ENCODE measurements at places on chromosomes 1 and 21.
A peak's percentile ranks its signal among the peaks of the same experiment; 100 is the strongest.

GRCh38 chr1:116514708-116515525 lies 55.9 kb downstream of the CD58 start:
- DNase-seq = peak; percentile 75

DNA sequence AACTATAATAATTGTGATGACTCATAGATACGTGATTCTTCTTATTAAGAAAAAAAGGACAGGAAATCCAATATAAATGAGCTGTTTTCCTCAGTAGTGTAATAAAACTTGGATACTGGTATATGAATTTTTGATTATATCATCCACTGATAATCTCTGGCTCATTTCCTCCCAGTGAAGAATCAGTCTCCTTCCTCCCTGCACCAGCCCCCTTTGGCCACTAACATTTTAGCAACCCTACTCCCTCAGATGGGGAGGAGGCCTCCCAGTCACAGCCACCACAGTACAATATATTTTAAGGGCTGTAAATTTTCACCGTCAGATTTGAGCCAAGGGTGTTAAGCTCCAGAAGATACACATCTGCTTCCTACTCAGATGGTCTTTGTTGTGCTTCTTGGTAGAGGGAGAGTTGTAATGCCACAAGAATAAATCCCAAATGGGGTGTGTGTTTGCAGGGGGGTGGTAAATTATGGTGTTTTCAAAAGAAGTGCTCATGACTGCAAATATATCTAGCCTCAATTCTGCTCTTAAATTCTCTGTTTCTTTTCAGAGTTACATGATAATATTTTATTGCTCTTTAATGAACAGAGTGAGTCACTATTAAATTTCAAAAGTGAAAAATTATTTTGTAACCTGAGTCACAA lies 153.5 kb downstream of the HLX start:
- no peak for DNase-seq

DNA sequence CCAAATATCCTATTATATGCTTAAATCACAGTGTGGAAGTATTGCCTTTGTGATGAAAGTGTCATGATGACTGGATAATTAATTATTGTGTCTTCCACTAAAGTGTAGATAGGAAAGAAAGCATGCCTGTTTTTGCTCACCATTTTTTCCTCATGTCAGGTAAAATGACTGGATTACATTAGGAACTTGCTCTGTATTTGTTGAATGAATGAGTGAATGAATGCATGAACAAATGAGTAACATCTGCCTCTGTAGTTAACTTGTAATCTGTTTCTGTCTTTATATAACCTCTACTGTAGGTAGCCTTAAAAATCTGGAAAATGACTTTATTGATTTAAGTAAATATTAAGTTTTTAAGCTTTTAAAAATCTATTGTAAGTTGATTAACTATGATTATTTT lies 2.9 kb upstream of the PTPRC start:
- DNase-seq = no peak

DNA sequence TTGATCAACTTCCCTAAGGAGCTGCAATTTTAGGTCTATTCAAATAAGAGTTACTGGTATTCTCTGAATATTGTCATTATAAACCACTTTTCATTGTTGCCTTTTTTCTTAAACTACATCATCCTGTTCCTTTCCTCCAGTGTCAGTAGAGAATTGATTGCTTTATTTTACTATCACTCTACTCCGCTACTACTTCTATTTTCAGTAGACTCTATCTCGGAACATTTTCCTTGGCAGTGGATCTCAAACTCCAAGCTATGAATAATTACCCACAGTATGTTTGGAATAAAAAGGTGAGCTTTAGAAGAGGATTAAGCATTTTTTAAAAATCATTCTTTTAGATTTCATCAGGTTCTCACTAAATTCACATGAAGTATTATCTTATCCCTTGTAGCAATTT lies 224.9 kb downstream of the GREM2 start:
- no peak for DNase-seq

DNA sequence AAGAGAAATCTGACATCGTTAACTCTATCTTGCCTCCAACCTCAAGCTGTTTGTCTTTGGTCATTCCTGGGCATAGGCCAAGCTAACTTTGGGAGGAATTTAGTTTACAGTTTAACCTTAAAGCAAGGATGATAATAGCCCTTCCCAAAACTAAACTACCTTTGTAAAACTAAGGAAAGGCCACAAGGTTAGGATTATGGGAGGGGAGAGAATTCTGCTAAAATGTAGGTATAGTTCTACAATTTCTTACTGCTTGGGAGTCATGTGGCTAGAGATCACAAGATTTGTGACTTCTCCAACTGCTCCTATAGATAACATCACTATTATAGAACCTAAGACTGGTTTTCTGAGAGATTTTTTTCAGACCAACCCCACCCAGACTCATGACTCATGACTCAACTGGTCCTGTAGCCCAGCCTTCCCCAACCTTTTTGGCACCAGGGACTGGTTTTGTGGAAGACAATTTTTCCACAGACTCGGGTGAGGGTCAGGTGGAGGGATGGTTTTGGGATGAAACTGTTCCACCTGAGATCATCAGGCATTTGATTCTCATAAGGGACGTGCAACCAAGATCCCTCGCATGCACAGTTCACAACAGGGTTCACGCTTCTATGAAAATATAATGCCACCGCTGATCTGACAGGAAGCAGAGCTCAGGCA lies 70.7 kb upstream of the MUTYH start:
- DNase-seq = no peak

DNA sequence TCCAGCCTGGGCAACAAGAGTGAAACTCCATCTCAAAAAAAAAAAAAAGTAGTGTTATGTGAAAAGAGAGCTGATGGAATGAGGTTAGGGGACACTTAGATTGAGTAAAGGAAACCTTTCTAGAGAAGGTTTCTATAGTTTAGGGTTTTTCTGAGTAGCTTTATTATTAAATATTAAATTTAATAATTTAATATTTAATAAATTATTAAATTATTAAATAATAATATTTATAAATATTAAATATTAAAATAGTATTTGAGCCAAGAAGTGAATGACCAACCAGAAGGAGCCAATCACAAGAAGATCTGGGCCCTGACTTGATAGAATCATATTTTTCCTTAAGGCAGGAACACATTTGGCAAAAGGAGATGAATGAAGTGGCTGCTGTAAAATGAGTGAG lies 50.7 kb downstream of the ALG6 start:
- no peak for DNase-seq

DNA sequence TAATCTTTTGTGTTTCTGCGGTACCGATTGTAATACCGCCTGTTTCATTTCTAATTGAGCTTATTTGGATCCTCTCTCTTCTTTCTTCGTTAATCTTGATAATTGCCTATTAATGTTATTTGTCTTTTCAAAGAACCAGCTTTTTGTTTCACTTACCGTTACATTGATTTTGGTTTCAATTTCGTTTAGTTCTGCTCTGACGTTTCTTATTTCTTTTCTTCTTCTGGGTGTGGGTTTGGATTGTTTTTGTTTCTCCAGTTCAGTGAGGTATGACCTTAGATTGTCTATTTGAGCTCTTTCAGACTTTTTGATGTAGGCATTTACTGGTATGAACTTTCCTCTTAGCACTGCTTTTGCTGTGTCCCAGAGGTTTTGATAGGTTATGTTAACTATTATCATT lies 9.4 kb downstream of the OR2M2 start:
- DNase-seq = no peak

DNA sequence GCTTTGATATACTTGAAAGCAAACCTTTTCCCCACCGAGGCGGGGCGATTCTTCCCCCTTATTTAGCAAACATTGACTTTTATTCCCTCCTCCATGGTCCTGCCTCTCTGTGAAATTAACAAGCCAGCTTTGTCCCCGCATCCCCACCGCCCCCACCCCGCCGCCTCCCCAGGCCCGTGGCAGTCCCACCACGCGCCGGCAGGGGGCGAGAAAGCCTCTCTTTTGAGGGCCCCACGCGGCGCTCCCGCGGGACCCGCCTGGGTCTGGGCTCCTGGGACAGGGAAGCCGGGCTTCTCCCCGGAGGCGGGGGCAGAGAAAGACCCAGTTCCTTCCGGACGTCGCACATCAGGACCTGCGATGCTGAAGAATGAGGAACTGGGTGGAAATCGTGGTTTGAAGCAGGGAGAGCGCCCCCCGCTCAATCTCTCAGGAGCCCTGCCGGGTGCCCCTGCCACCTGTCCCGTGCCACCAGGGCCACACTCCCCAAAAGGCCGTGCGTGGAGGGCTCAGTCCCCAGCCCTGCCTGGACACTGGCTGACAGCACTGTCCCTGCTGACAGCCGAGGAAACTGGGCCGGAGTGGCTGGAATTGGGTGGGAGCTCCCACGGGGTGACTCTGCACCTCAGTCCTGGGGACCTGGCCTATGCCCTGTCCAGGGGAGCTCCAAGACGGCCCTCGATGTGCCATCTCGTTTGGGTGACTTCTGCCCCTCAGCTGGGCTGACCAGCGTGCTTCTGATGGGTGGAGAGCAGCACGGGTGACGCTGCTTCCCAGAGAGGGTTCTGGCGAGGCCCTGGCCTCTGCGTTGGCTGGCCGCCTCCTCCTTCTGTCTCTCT lies 8.6 kb upstream of the ACTRT2 start:
- peak; percentile 10 for DNase-seq

DNA sequence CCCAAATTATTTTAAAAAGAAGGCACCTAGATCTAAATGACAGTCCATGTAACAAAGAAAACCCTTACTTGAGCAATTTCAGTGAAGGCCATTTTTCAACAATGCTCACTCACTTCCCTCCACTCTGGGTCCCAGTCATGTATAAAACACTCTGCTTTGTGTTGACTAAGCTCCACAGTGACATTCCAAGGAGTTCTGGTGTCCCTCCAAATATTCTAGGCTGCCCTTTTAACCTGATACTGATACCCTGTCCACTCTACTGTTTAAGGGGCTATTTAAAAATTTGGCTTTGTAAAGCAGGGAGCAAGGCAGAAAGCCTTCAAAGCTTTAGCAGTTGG lies 73.6 kb downstream of the GNG12 start:
- DNase-seq = no peak

- no peak for DNase-seq
Measured at GRCh38 chr1:89277725-89278124, 5.1 kb upstream of the GBP5 start.

DNA sequence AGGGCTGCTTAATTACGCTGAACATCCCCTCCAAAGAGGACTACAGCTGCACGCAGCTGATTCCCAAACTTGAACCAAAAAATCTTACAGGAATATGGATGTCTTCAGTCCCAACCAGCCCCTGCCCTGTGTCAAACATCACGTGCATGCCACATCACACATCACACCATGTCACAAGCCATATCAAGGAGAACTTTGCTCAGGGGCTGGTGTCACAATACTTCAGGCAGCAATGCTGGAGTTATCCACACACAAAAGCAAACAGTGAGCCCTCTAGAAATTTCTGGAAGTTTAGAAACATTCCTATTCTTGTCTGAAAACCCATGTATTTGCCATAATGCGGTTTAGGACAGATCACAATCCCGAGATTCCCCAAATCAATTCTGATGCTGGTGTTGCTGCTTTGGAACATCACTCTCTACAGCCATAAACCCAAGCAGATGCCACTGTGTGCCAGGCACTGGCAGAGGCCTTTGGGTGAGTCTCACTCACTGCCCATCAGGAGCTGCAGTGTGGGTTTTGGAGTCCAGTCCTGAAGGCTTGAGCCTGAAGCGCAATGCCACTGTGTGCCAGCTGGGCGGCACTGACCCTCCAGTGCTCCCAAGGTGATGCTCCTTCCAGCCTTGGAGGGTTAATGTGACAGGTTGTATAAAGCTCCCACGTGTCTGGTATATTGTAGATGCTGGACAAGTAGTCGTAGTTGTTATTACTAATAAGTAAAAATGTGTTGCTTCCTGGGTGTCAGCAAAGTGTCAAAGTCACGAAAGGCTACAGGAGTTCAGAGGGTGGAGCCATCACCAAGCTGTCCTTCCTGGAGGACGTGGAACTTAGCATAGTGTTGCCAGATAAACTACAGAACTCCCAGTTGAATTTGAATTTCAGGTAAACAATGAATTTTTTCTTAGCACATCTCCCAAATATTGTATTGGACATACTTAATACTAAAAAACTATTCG lies 20.1 kb upstream of the EFNA1 start:
- no peak for DNase-seq

- DNase-seq = no peak
Measured at GRCh38 chr1:238153939-238154338, 263.2 kb upstream of the ZP4 start.

DNA sequence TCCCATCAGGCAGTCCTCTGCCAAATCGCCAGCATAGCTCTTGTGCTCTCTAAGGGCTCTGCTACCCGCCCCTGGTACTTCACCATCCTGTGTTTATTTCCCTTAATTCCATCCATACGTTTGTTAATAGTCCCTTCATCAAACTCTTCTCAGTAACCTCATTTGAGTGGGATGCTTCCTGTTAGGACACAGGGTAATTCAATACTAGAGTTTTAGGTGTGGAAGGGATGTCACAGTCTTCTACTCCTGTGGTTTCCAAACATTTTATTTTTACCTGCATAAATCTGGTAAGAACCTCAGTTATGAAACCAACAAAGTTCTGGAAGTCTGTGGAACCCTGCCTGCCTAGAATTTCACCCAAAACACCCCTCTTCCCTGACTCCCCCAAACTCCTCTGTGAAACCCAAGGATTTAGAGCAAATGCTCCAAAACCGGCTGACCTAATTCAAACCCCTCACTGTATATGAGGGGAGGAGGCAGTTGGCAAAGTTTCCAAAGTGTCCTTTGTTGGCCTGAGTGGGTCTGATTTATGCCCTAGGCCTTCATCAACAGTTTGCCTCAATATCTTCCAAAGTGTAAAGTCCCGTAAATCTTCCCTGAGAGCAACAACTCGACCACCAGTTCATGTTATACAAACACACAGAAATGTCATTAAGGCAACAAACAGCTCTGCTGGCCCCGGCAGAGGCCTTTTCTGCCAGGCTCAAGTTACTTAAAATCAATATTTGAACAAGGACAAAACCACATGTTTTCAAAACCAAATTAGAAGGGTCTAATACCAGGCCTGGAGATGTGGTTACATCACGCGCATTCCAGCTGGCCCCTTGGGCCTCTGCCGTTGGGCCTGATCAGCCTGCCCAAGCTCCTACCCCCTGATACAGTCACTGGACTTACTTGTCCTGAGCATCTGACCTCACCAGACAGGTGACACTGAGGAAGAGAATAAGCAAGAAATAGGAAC lies 82.4 kb upstream of the FGGY start:
- peak; percentile 11 for DNase-seq

DNA sequence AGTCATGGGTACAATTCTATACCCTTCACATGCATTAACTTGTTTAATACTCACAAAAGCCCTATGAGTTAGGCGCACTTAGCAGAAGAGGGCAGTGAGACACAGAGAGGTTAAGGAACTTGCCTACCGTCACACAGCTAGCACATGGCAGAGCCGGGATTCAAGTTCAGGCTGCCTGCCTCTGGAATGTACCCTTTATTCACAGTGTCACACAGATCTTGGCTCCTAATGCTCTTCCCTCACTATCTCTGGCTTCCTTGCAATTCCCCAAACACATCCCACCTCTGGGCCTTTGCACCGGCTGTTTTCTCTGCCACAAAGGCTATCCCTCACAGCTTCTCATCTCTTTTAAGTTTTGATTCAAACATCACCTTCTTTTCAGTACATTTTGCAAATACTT lies 25.1 kb downstream of the COL16A1 start:
- DNase-seq = no peak

DNA sequence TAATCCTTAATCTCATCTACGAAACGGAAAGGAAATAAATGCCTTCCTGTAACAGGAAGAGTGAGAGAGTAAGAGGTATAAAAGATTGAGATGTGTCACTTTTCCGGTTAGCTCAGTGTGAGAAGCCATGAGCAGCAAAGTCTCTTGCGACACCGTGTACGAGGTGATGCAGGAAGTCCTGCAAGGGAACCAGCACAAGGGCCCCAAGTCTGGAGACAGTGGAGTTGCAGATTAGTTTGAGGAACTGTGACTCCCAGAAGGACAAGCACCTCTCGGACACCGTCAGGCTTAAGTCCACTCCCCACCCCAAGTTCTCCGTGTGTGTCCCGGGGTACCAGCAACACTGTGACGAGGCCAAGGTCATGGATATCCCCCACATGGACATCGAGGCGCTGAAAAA lies 592.3 kb upstream of the ADGRL2 start:
- DNase-seq = no peak

Data from SW480 (cell line).